Breast epithelium (tissue), 4 donors: ENCODE measurements at places on chromosomes 12 and 14. TPM values are rescaled to one million over a fixed set of nuclear protein-coding genes. Genes with fewer than 3 reads are reported as not detected.

- DNase-seq, result no peak
- H3K4me1 ChIP-seq, result no peaks in the 10 kb centered on the region
- peaks cover 11% of the 10 kb centered on the region for H3K27me3 ChIP-seq
- no peaks in the 10 kb centered on the region for H3K36me3 ChIP-seq
- no peak overlapping the region for H3K4me3 ChIP-seq
- no peak overlapping the region for H3K27ac ChIP-seq
Observed at GRCh38 chr12:114190971-114191370, 215.0 kb downstream of the TBX5 start.

DNA sequence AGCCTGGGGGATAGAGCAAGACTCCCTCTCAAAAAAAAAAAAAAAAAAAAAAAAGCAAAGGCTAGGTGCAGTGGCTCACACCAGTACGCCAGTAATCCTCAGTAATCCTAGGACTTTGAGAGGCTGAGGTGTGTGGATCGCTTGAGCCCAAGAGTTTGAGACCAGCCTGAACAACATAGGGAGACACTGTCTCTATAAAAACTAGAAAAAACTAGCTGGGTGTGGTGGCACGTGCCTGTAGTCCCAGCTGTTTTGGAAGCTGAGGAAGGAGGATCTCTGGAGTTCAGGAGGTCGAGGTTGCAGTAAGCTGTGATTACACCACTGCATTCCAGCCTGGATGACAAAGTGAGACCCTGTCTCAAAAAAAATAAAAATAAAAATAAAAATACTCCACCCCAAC lies 8.9 kb upstream of the RBM25 start:
- no peak for DNase-seq
- no peaks in the 10 kb centered on the region for H3K27me3 ChIP-seq
- H3K4me3 ChIP-seq, result no peak overlapping the region

DNA sequence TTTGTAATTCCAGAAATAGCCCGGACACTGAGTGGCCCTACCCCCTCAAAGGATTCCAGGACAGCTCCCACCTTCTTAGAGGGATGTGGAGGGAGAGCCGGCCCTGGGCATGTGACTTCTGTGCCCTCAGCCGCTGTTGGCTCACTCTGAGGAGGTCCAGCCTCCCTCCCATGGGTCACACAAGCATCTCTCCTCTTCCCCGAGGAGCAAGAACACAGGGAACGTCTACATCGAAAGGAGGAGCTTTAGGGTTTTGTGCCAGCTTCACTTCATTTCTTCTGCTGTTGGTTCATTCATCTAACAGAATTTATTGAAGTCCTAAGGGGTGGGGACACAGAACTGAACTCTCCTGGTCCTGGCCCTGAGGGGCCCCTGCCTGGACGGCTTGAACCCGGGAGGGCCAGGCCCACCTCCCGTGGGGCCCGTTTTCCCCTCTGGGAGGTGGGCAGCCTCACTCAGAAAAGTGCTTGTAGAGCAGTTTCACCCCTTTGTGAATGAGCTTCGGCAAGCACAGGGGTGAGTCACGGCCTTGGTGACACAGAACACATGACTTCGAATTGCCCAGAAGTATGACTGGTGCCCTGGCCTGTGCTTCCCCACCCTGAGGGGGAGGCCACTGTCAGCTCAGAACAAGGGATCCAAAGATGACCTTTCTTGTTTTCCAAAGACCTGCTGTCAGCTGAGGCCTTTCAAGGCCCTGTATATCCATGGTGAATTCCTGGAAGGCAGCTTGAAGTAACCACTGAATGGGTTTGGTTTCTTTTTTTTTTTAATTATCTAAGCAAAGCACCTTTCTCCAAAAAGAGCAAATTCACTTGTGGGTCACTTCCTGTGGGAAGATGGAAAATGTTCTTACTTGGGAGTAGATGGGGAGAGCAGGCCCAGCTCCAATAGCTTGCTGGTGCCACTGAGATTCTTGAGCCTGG lies 39.2 kb downstream of the NFKBIA start:
- H3K27me3 ChIP-seq, result no peaks in the 10 kb centered on the region
- no peaks in the 10 kb centered on the region for H3K4me1 ChIP-seq
- peak overlapping the region; percentile 82 for H3K27ac ChIP-seq
- DNase-seq, result peak; percentile 77

GRCh38 chr14:39367387-39367751 lies 64.9 kb downstream of the FBXO33 start:
- no peaks in the 10 kb centered on the region for H3K36me3 ChIP-seq
- no peaks in the 10 kb centered on the region for H3K4me1 ChIP-seq
- no peak overlapping the region for H3K4me3 ChIP-seq
- no peak overlapping the region for H3K27ac ChIP-seq
- no peak for DNase-seq
- H3K27me3 ChIP-seq, result no peaks in the 10 kb centered on the region

DNA sequence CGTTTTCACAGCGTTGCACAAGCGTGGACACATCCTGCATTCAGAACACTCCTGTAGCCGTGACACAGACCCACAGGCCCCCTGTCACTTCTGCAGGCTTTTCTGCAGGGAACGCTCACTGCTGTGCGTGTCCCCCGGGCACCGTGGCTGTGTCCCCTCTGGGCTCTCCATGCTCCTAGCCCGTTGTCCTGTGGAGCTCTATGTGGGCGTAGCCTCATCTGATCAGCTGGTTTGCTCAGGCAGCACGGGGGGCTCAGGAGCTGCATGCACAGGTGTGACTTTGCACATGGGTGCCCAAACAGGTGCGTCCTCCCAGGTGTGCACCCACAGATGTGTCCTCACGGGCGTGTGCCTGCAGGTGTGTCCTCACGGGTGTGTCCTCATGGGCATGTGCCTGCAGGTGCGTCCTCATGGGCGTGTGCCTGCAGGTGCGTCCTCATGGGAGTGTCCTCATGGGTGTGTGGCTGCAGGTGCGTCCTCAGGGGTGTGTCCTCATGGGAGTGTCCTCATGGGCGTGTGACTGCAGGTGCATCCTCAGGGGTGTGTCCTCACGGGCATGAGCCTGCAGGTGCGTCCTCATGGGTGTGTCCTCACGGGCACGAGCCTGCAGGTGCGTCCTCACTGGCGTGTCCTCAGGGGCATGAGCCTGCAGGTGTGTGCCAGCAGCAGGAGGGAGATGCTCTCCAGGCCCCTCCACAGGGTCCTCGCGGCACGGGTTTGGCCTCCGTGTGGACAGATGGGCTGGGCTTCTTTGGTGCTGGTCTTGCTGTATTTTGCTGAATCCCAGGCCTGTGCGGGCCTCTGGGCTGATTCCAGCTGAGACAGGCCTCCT lies 17.5 kb downstream of the MTA1 start:
- DNase-seq, result no peak
- no peaks in the 10 kb centered on the region for H3K4me1 ChIP-seq
- no peaks in the 10 kb centered on the region for H3K36me3 ChIP-seq
- no peak overlapping the region for H3K27ac ChIP-seq
- H3K27me3 ChIP-seq, result no peaks in the 10 kb centered on the region
- no peak overlapping the region for H3K4me3 ChIP-seq

- H3K4me3 ChIP-seq, result no peak overlapping the region
- no peaks in the 10 kb centered on the region for H3K27me3 ChIP-seq
- H3K27ac ChIP-seq, result peak overlapping the region; percentile 78
- no peaks in the 10 kb centered on the region for H3K36me3 ChIP-seq
- no peak for DNase-seq
Observed at GRCh38 chr12:121992059-121992879, 29.4 kb upstream of the BCL7A start.

DNA sequence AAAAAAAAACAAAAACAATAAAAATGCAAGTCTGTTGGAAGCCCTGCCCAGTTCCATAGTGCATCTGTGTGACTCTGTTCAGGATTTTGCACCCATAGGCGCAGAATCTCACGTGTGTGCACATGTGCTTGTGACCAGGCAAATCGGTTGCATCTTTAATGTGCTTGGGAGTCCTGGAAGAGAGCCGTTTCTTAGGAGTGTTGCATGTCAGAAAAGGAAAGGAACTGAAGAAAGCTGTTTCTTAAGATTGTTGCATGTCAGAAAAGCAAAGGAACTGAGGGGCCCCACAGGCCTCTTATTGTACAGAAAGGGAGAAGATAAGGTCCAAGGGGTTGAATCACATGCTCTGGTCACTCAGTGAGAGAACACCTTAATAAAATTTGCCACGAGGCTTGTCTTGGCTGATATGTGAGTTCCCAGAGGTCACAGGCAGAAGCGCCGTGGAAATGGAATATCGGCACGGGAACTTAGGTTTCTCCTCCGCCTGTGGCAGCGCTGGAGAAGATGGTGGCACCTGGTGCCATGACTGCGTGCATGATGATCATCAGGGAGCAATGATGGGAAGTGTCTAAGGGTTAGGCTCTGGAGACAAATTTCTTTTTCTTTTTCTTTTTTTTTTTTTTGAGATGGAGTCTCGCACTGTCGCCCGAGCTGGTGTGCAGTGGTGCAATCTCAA lies 90.0 kb downstream of the LRRC74A start:
- DNase-seq, result no peak
- H3K27ac ChIP-seq, result no peak overlapping the region
- H3K4me1 ChIP-seq, result peaks cover 40% of the 10 kb centered on the region
- no peaks in the 10 kb centered on the region for H3K36me3 ChIP-seq
- no peaks in the 10 kb centered on the region for H3K27me3 ChIP-seq
- no peak overlapping the region for H3K4me3 ChIP-seq

Gene RAB15
- total RNA-seq, result 17.7 TPM

GRCh38 chr12:122030424-122031035 lies 8.8 kb downstream of the BCL7A start:
- no peaks in the 10 kb centered on the region for H3K27me3 ChIP-seq
- H3K36me3 ChIP-seq, result no peaks in the 10 kb centered on the region
- peaks cover 3% of the 10 kb centered on the region for H3K4me1 ChIP-seq
- no peak overlapping the region for H3K4me3 ChIP-seq
- DNase-seq, result no peak

DNA sequence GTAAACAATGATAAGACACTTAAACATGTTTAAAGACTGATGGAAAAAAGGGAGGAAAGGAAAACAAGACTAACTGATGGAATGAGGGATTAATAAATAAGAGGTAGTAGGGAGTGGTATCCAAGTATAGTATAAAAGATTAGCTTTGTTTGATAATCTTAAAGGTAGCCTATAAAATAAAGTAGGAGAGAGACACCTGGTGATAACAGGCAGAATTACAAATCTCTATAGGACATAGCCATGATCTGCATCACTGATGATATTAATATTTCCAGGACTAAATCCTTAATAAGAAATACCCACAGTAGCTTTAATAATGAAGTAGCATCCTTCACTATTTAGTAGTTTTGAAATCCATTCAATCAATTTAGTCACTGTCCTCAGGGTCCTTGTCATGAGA lies 30.4 kb downstream of the DLGAP5 start:
- no peak overlapping the region for H3K4me3 ChIP-seq
- H3K27me3 ChIP-seq, result no peaks in the 10 kb centered on the region
- no peak for DNase-seq
- H3K4me1 ChIP-seq, result no peaks in the 10 kb centered on the region

Gene LTBR
- total RNA-seq, result 115 TPM

Gene DDX11
- 16.8 TPM for total RNA-seq

- no peaks in the 10 kb centered on the region for H3K27me3 ChIP-seq
- H3K27ac ChIP-seq, result peak overlapping the region; percentile 87
- no peaks in the 10 kb centered on the region for H3K4me1 ChIP-seq
- DNase-seq, result no peak
- peak overlapping the region; percentile 84 for H3K4me3 ChIP-seq
Observed at GRCh38 chr12:57755454-57756372, 810 bp downstream of the MARCHF9 start.

DNA sequence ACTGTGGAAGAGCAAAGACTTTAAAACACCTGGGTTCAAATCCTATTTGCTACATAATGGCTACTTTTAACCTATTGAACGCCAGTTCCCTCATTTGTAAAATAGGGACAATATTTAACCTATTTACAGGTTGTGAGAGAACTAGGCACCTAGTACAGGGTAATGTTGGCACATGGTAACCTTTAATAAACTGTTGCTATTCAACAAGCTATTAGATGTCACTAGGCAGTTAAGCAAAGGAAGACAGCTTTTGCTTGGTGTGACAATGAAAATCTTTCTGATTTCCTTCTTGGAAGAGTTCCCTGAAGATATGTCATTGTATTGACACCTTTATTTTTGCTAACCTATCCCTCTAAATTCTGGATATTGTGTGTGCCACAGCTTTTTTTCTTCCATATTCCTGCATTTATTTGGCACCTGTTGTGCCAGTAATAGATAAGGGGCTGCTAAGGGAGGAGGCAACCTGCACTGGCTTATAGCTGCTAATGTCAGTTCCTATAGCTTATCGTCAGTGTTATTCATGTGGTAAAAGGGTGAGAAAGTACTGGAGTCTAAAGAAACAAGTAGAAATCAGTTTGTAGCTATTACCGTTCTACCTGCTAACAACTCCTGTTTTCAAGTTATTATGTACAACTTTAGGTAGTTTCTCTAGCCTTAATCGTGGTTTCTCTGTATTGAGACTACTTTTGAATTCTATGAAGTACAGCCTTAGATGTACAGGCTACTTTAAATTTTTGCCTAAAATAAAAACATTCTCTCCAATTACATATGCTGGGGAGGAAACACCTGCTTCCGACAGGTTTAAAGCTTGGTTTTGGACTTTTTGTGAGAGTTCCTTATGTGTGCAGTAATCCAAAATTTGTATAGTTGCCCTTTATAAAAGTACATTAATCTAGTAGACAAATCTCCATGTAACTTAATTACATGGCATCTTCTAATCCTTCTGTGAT lies 24.3 kb downstream of the HIF1A start:
- H3K27ac ChIP-seq, result no peak overlapping the region
- no peak overlapping the region for H3K4me3 ChIP-seq
- no peaks in the 10 kb centered on the region for H3K36me3 ChIP-seq
- no peak for DNase-seq

DNA sequence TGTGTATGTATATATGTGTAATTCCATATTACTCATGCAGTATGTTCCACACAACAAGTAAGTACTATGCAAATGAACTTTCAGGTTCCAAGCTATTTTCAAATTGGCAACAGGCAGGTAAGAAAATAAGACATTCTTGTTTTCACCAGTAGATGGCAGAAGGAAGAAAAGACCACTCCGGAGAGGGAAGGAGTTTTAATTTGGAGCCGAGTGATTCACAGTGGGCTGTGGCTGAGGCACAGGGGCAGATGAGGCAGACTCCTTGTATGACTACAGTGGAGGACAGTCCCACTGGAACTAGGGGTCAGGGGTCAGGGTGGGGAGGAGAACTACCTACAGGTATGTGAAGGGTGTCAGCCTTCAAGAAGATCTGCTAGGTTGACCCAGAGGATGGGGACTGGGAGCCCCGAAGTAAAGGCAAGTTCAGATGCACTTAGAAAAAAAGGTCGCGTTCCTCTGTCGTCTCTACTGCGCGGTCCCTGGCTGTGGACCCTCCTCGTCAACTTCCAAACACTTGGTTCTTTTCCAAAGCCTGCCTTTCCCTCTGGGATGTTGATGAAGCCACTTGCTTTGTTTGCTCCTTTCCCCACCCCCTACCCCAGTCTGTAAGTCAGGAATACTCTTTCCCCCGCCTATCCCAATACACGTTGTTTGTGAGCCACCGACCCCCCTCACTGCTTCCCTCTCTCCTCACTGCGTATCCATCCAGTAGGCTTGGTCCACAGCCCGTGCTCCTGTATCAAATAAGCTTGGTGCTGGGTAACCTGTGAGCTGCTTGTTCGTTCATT lies 24.1 kb downstream of the DDX47 start:
- no peaks in the 10 kb centered on the region for H3K4me1 ChIP-seq
- no peaks in the 10 kb centered on the region for H3K36me3 ChIP-seq
- H3K4me3 ChIP-seq, result no peak overlapping the region
- DNase-seq, result no peak
